NCI-H2171 treated with DMSO at 0.1 percent for 48 hours (cell line): ENCODE measurements at places on chromosomes 13 and 19.

- DNase-seq, result no peak
Observed at GRCh38 chr13:67100730-67101129, 129.4 kb downstream of the PCDH9 start.

DNA sequence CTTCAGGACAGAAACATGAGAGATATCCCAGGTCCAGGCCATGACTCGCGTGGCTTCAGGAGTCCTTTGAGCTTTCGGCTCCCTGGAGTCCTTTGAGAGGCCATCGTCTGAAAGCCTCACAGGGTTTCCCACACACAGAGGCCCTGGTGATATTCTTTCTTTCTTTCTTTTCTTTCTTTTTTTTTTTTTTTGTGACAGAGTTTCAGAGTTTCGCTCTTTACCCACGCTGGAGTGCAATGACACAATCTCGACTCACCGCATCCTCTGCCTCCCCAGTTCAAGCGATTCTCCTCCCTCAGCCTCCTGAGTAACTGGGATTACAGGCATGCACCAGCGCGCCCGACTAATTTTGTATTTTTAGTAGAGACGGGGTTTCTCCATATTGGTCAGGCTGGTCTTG is 5.5 kb downstream of the SIN3B start:
- DNase-seq, result no peak

- no peak for DNase-seq
Observed at GRCh38 chr19:8302357-8302691, 5.8 kb downstream of the CD320 start.

DNA sequence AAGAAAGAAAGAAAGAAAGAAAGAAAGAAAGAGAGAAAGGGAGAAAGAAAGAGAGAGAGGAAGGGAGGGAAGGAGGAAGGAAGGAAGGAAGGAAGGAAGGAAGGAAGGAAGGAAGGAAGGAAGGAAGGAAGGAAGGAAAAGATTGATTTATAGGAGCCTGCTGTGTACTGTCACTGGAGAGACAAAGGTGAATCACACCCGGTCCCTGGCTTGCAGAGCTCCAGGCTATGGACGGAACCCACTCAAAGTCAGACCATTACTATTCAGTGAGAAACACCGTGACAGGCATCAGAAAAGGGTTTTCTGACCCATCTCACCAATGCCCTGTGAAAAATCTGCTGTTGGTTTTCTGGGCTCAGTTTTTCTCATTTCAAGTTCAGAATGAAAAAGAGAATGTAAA is 7.3 kb upstream of the CEACAM6 start:
- DNase-seq, result no peak

GRCh38 chr13:70541451-70541850 is 433.2 kb upstream of the KLHL1 start:
- DNase-seq, result no peak
